ENCODE measurements at places on chromosomes 11 and 22. TPM values are rescaled to one million over a fixed set of nuclear protein-coding genes. Genes with fewer than 3 reads are reported as not detected.

OR10G6 gene
- not detected for total RNA-seq

F2 gene
- total RNA-seq = not detected

CCDC81 gene
- total RNA-seq = 0.87 TPM

PNPLA5 gene
- total RNA-seq = not detected

ANO9 gene
- not detected for total RNA-seq

DDTL gene
- total RNA-seq = 0.92 TPM

HOATZ gene
- not detected for total RNA-seq

CNGA4 gene
- total RNA-seq = 0.06 TPM

RNF215 gene
- total RNA-seq = 21.0 TPM

OR8D1 gene
- total RNA-seq = not detected

GGTLC2 gene
- total RNA-seq = not detected

UPK3A gene
- not detected for total RNA-seq

All from aortic smooth muscle cell (primary cell).